Activated naive CD4-positive, alpha-beta T cell (primary cell): ENCODE measurements at places on chromosomes 2 and 18.

GRCh38 chr2:237507512-237507911 is 20.5 kb downstream of the MLPH start:
- DNase-seq, result no peak

- no peak for DNase-seq
Observed at GRCh38 chr2:84816426-84817026, 64.4 kb downstream of the TRABD2A start.

DNA sequence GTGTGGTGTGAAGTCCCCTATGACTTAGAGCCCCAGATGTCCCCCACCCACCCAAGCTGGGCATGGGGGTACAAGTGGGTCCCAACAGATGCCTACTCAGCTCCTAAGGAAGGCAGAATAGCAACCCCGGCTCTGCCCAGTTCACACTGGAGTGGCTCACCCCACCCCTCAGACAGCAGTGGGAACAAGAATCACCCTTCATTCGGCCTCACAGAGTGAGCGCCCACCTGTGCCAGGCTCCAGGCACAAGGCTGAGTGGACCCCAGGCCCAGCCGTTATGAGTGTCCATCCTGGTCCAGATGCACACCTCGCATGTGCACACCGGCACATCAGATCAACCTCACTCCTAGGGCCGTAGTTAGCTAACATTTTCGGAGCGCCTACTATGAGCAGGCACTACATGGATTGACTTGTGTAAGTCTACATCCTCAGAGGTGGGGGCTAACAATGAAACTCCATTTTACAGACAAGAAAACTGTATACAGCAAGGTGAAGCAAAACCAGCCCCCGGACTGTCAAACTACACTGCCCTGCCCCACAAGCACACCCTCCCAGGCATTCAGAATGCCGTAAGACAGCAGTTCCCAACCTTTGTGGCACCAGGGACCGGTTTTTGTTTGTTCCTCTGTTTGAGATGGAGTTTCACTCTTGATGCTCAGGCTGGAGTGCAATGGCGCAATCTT is 2.8 kb upstream of the ASTL start:
- no peak for DNase-seq

- no peak for DNase-seq
Observed at GRCh38 chr2:24821433-24821891, 28.2 kb downstream of the CENPO start.

DNA sequence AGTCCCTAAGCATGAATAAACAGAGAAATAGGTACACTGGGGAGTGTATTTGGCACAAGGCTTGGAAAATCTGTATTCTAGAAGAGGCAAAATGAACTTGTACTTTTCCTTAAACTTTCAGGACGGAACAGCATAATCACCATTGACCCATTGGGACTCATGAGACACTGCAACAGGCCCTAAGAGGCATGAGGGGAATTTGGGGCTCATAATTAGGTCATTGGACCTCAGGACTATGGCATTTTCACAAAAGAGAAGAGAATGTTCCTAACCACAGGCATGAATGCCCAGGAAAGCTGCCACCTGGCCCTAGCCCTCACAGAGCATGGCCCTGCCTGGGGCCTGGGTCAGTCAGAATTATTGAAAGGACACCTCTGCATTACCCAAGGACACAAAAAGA is 67.9 kb upstream of the PIK3C3 start:
- no peak for DNase-seq

GRCh38 chr2:205695460-205695991 is 13.2 kb downstream of the NRP2 start:
- DNase-seq, result no peak

DNA sequence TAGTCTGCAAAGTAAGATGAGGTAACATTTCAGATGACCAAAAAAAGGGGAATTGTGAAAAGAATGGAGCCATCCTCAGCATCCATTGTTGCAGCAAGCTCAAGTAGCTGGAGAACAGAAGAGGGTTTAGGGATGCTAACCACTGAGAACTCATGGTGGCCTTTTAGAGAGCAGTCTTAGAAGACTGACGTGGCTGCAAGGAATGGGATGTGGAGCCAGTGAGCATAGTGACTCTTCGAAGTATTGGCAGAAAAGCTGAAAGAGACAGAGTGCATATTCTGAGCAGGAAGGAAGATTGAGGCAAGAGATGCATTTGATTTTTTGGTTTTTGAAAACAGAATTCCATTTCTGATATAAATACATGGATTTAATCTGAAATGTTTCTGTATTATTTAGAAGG is 151.2 kb downstream of the UBE2E3 start:
- no peak for DNase-seq

DNA sequence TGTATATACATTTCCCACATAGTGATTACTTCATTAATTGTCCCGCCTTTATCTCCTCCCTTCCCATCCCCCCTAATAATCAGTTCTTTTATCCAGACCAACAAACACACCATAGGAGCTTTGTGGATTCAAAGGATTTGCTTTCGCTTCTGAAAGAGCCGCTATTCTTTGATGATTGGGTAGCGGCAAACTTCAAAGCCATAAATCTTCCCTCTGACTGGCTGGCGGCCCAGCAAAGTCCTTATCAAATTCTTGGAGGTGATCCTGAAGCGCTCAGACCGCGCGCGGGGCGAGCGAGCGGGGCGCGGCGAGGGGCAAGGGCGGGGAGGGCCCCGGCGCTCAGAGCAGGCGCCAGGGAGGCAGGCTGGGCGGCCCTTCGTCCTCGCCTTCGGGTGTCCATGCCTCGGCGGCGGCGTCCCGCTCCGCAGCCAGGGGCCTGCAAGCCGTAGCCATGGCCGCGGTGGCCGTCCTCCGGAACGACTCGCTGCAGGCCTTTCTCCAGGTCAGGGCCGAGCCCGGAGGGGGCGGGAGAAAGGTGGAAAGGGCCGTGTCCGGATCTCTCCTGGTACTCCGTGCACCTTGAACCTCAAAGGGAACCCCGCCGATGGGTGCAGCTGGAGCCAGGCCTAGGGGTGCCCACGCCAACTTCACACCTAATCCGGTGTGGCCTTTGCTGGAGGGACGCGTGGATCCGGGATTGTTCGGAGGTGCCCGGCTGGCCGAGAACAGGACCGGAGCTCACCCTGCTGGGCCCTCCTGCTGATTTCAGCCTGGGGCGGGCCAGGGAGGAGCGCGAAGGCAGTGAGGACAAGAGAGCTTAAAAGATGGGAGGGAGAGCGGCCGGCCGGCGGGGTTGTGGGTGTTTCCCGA is at the start of gene SP5:
TSS of gene SP5 (plus strand) at position 276 of the 870 bp plus-strand sequence. CDS start at position 452, 176 bp downstream.
- DNase-seq, result no peak

- no peak for DNase-seq
Observed at GRCh38 chr2:128473175-128474035, 154.7 kb upstream of the HS6ST1 start.

- DNase-seq, result no peak
Observed at GRCh38 chr2:75454241-75454620, 106.5 kb downstream of the EVA1A start.

DNA sequence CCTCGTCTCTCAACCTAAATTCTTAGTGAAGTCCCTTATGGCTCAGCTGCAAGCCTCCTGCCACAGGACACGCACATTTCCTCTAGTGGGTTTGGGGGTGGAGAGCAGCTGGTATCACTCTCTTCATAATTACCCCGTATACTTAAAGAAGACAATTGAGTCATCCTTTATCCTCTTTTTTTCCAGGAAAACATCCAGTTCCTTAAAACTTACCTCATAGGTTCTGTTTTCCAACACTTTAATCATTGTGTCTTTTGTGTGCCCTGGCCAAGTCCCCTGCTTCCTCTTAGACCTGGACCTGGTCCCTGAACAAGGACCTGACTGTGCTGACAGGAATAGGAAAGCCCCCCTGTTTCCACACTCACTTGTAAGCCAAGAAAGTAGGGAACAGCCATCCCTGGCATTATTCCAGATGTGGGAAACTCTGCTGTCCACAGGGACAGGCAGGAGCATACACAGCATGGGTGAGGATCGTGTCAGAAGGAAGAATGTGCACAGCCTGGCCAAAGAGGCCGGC is 42.3 kb upstream of the MYO1B start:
- no peak for DNase-seq

DNA sequence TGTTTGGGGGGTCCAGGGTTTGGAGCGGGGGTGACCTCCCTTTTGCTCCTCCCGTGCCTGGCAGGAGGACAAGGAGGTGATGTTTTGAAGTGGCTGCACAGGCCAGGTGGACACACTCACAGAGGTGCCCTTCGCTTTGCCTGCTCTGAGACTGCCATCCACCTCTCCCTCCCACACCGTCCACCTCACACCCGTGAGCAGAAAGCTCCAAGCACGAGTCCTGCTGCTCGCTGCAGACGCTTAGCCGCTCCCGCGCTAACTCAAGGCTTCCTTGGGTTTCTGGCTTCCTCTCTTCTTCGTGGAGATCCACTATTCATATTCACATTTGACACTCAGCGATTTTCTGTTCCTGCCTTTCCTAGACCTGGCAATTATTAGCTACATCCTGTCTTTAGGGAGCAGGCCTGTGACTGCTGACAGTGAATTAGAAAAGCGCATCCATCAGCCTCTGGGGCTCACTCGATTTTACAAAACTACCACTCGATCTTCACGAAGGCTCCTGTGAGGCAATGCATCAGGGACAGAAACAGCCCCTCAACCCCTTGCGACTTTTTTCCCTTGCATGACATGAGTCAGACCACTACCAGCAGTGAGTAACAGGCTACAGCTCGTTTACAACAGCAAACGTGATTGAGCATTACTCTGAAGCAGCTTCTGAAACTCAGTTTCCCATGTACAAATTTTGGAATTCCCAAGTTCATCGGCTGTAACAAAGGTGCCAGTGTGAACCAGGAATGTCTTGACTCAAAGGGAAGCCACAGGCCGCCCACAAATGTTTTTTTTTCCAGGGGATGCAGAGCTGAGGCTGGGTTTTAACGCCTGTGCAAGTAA is 238.7 kb upstream of the SOX11 start:
- DNase-seq, result no peak

DNA sequence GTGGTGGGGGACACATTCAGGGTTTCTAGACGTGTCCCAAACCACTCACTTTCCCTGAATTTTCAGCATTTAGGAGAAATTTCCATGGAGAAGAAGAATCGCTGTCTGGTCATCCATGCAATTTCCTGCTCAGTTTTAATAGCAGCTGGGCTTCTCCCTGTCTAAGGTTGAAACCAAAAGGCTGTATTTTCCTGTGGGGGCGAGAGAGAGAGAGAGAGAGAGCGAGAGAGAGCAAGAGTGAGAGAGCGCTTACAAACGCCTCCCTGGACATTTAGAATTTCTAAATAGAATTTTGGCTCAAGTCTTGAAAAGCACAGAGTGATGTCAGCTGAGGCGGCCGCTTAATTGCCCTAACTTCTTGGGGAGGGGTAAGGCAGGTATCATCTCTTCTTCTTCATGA is 110.8 kb downstream of the SETBP1 start:
- DNase-seq, result no peak

- no peak for DNase-seq
Observed at GRCh38 chr2:46170611-46171350, 126.4 kb upstream of the EPAS1 start.

- DNase-seq, result no peak
Observed at GRCh38 chr18:12585218-12585617, 72.7 kb downstream of the SPIRE1 start.

GRCh38 chr2:161814008-161814660 is 189.9 kb downstream of the SLC4A10 start:
- DNase-seq, result no peak

- no peak for DNase-seq
Observed at GRCh38 chr2:153870308-153870707, 1.4 kb upstream of the GALNT13 start.

DNA sequence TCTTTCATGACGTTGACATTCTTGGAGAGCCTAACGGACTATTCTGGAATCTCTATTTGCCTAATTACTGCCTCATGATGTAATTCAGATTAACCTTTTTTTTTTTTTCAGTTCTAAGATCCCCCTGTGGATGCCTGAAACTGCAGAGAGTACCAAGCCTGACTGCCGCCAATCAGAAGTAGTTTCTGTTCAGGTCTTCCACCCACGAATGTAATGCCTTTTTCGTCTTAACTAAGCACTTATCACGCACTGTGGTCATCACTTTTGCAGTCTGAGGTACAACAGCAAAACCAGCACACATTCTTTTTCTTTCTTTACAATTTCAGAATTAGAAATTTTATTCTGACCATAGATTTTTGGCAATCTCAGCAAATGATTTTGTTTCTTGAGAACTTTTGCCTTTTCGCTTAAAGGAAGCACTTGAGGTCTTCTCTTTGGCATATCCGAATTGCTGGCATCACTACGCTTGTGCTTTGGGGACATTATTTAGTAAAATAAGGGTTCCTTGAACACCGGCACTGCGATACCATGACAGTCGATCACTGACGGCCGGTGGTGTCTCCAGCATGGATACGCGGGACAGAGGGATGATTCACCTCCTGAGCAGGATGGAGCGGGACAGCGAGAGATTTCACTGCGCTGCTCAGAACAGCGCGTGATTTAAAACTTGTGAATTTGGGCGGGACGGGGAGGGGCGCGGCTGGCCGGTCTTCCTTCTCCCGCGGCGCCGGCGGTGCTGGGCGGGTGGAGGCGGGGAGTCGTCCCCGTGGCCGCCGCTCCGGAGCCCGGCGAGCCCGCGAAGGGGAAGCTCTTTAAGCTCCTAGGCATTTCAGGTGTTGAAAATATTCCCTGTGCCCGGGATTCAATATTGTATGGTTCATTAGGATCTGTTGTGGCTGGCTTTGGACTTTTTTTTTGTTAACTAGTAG is 32.0 kb upstream of the GPR55 start:
- no peak for DNase-seq

GRCh38 chr2:204108330-204108751 is 171.8 kb downstream of the ICOS start:
- DNase-seq, result no peak

DNA sequence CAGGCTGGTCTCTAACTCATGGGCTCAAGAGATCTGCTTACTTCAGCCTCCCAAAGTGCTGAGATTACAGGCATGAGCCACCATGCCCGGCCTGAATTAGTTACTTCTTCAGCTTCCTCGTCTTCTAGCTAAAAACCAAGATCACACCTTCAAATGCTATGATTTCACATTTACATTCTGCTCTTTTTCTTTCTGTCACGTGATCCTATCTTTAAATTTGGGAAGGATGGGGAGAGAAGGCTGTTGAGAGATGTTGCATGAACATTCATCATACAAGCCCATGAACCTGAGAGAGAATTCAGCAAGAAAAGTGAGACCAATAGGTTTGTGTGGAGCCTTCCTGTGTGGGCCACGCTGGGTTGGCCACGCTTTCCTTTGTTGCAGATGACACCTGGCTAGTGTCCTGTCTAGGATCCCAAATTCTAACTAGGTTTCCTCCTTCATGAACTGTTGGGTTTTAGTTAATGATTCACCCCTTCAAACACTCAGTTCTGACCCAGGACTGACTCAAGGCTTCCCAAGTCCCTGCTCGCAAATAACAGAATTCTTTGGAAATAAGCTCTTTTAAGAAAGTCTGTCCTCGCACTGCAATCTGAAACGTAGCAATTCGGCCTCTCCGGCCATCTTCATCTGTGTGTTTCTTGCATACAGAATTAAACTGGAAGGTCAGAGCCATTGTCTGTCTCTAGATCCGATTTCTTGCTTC is 57.3 kb upstream of the CREB1 start:
- DNase-seq, result no peak

- no peak for DNase-seq
Observed at GRCh38 chr2:88831792-88832248, 140.3 kb downstream of the RPIA start.

GRCh38 chr2:144361742-144362141 is 158.2 kb downstream of the ZEB2 start:
- no peak for DNase-seq
